Activated CD4-positive, alpha-beta T cell treated with anti-CD3 and anti-CD28 coated beads for 24 hours (primary cell): ENCODE measurements at places on chromosomes 1 and 21.

DNA sequence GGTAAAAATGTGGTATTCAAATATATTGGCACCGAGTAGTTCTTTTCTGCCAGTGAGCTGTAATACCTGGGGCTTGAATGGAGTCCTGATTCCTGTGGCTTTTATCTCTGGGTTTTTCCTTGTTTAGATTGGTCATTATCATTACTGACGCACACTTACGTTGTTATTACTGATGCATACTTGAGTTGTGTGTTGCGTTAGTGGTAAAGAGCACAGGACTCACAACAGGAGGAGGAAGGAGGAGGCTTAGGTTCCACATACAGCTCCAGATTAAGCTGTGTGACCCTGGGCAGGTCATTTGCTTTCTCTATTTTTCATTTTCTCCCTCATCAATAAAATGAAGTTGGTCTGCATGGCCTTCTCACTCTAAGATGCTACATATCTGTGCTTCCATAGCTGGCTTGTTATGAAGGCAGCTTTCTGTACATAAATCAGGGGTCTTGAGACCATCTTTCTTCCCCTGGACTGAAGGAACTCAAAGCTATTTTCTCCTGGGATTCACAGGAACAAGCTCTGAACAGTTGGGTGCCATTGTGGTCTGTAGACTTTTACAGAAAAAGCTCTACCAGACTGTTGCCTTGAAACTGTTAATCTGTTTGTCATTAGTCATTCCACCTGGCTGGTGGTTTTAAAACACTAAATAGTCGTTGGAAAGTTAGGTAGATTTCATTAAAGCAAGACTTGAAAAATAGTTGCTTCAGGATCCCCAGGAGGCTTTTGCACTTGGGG, 5.6 kb downstream of the ARID1A start:
- DNase-seq, result no peak

GRCh38 chr1:167110586-167110985, 16.7 kb downstream of the STYXL2 start:
- DNase-seq, result no peak

DNA sequence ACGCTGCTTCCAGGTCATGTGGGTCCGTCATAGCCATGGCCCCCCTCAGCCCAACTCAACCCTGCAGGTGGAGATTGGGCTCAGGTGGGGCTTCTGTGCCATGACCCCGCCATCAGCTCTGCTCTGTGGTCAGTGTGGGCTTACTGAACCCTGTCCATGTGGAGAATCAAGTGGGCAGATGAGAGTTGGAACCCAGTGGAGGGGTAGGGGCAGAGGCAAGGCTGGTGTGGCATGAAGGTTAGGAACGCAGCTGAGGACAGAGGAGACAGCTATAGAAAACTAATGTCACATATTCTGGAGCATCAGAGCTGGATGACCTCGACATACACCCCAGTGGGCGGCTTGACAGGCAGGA, 355.9 kb downstream of the PTPRU start:
- no peak for DNase-seq

GRCh38 chr1:118981436-118981835, 6.7 kb downstream of the TBX15 start:
- no peak for DNase-seq

GRCh38 chr1:18324246-18324645, 156.5 kb upstream of the KLHDC7A start:
- DNase-seq, result no peak

- DNase-seq, result no peak
Observed at GRCh38 chr1:78091215-78091813, 45.5 kb downstream of the GIPC2 start.

GRCh38 chr1:170562646-170563338, 30.8 kb downstream of the GORAB start:
- peak; percentile 4 for DNase-seq
